Right kidney (tissue), 9 donors: ENCODE measurements at places on chromosomes 5 and 9.

GRCh38 chr9:125922854-125923253, 175.7 kb downstream of the PBX3 start:
- DNase-seq: no peak

GRCh38 chr9:101455656-101456240, 20.2 kb upstream of the ALDOB start:
- no peak for DNase-seq

GRCh38 chr9:137870432-137870831, 7.2 kb upstream of the CACNA1B start:
- no peak for DNase-seq

- DNase-seq: no peak
These were observed 31.3 kb upstream of the GRIA1 start for GRCh38 chr5:153459051-153459743.

DNA sequence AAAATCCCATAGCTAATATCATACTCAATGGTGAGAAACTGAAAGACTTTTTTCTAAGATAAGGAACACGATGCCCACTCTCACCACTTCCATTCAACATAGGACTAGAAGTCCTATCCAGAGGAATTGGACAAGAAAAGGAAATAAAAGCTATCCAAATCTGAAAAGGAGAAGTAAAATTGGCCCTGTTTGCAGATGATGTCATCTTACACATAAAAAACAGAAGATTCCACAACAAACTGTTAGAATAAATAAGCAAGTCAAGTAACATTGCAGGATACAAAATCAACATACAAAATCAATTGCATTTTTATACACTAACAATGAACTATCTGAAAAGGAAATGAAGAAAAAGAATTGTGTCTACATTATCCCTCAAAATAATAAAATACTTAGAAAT, 308.0 kb downstream of the MCTP1 start:
- DNase-seq: no peak

GRCh38 chr5:119312403-119312802, 43.4 kb upstream of the TNFAIP8 start:
- no peak for DNase-seq

DNA sequence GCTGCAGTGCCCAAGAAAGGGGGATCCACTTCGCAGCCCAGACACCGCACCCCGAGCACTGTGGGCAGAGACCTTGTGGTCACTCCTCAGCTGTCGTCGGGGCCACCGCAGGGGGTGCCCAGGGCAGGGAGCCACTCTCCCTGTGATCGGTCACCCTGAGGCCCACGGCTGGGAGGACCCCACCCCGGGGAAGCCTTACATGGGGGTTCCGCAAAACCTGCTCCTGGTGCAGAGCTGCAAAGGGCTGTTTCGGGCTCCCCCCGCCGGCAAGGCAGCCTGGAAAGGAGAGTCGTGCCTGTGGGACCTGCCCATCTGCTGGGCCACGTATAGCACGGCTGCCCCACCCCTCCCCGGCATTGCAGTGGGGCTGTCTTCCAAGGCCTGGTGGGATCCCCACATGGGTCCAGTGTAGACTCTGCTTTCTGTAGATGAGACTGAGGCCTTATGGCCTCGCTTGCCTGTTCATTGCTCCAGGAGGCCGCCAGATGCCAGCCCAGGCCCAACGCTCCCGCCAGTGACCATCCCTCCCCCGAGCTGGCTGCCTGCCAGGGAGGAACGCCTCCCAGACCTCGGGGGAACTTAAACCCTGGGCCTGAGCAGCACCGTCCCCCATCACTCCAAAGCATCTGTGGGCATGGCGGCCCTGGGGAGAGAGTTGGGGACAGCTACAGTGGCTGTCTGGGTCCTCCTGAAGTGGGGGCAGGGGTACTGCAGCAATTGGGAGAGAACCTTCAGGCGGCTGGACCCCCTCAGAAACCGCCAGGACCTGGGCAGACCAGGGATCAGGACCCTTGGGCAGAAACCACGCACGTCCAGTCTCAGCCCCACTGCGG, 1.6 kb upstream of the DNLZ start:
- DNase-seq: no peak

- no peak for DNase-seq
These were observed 40.3 kb downstream of the HEXB start for GRCh38 chr5:74725331-74725730.

DNA sequence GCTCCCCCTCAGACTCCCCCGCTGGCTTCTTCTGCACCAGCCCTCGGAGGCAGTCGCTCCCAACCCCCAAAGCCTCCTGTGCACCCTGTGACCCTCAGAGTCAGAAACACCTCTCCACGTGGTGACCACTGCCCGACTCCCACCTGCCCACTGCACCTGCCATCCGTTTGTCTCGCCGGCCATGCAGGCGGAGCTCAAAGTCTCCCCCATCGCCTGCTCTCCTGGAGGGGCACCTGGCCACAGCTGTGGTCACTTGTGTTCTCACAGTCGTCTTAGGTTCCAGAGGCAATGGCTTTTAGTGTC, 38.2 kb downstream of the MRPL36 start:
- DNase-seq: no peak
